ENCODE measurements at places on chromosomes 1 and 21.

DNA sequence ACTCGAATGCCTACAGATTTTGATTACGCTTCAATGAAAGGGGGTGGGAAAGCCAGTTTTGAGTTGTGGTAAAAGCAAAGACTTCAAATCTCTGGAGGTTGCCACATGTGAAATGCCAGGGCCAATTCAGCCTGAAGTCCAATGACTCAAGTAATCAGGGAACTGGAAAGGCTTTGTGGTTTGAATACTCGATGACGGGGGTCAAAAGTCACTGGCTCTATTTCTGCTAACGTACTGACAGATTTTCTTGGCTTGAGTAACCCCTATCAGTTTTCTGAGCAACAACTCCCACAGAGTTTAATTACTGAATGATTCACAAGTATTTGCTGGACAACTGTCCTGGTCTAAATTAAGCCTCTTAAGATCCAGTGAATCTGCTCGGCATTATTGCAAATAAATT lies 152.2 kb downstream of the SIPA1L2 start:
- no peak for DNase-seq

GRCh38 chr1:29311352-29312030 lies 75.2 kb downstream of the PTPRU start:
- no peak for DNase-seq

DNA sequence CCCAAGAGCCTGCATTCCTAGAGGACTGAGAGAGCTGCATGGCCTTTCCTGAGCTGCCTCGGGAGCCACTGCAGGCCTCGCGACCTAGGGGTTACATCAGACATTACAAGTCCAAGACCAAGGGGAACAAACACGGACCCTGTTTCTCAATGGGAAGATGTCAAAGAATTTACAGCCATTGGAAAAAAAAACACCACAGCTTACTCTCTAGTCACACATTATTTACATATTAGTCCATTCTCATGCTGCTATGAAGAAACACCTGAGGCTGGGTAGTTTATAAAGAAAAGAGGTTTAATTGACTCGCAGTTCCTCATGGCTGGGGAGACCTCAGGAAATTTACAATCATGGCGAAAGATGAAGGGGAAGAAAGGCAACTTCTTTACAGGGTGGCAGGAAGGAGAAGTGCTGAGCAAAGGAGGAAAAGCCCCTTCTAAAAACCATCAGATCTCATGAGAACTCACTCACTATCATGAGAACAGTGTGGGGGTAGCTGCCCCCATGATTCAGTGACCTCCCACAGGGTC lies 8.4 kb upstream of the PRMT2 start:
- DNase-seq, result no peak

GRCh38 chr1:43933386-43934100 lies at the start of gene ARTN:
TSS of gene ARTN (plus strand) at chr1:43933801. CDS start at chr1:43935657, 1,856 bp downstream.
- DNase-seq, result no peak

DNA sequence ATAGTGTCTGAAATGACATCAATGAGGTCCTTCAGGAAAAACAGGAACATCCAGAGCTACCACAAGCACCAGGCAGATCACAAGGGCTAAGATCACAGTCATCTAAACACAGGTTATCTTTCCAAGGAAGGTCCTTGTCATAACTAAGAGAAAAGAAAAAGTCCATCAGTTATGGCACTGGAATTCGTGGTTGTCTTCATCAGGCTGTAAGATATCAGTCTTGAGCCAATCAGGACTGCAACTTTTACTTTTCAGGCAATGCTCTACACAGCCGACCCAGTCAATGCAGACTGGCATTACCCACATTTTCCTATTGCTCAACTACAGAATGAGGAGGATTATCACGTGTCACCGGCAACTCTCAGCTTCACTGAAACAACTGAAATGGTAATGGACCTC lies 26.4 kb downstream of the SORT1 start:
- no peak for DNase-seq

DNA sequence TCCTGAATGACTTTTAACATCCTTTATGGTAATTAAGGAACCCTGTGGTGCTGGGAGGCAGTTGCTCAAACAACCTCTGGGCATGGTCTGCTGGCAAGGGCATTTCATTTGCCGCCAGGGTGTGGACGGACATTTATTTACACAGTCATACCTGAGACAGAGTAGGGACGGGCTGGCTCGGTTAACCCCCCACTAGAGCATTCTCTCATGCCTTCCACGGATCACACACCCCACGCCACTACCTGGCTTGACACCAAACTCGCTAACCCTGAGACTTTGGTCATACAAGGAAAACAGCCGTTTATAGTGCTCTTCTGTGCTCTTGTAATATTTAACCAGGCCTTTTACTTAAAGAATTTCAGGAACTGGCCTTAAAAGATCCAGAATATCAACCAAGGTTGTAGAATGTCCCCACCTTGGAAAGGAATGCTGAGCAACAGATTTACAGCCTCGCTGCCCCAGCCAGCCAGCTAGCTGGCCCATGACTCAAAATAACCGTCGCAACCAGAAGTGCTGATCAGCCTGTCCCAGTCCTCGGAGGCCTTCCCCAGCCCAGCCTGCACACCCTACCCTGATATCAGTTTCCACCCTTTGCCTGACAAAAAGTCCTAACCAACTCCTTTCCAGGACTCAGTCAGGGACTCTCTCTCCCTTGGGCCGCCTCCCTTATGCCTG lies 6.5 kb upstream of the PDXK start:
- DNase-seq, result no peak

GRCh38 chr21:45126204-45126626 lies 51.8 kb downstream of the ADARB1 start:
- DNase-seq, result no peak

DNA sequence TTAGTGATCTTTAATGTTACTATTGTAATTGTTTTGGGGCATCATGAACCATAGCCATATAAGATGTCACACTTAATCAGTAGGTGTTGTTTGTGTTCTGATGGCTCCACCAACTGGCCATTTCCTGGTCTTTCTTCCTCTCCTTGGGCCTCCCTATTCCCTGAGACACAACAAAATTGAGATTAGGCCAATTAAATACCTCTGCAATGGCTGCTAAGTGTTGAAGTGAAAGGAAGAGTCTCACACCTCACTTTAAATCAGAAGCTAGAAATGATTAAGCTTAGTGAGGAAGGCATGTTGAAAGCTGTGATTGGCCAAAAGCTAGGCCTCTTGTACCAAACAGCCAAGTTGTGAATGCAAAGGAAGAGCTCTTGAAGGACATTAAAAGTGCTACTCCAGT lies 30.7 kb downstream of the PPP2R5A start:
- no peak for DNase-seq

DNA sequence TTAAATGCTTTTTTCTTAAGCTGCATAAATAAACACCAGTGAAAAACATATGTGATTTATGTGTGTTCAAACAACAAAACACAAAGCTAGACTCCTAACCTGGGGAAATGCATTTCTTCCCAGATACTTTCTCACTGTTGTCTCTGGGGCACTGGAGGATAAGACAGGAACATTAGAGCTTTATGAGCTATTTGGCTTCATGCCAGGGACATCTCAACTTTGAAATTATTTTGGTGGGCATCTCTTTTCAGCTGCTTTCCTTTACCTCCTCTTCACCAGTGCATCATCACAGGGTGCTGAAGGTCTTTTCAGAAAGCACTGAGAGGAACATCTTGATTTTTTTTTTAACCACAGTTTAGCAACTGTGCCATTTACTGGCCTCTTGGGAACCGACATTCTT lies 212.9 kb downstream of the DNM3 start:
- no peak for DNase-seq

DNA sequence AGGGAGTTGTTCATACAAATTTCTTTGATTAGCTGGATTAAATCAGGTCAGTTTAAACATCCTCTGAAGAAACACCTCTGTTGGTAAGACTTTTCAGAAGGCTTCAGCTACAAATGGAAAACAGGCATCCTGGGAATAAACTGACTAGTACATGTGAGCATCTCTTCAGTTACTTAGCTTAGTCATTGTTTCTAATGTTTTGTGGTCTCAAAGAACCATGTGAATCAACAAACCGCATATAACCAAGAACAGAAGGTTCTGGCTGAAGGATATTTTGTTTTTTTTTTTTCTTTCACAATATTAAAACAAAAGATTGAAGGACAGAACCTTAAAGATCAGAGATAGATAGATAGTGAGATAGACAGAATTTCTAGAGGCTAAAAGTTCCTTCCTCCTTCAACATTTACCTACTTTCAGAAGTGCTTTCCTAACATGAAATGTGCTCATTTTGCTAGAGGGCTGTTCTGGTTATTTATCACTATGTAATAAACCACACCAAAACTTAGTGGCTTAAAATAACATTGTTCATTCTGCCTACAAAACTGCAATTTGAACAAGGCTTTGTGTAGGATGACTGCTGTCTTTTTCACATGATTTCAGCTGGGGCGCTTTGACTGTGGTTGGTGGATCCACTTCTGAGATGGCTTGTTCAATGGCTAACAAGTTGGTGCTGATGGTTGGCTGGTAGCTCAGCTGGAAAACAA lies 119.8 kb upstream of the PTGFR start:
- DNase-seq, result no peak

DNA sequence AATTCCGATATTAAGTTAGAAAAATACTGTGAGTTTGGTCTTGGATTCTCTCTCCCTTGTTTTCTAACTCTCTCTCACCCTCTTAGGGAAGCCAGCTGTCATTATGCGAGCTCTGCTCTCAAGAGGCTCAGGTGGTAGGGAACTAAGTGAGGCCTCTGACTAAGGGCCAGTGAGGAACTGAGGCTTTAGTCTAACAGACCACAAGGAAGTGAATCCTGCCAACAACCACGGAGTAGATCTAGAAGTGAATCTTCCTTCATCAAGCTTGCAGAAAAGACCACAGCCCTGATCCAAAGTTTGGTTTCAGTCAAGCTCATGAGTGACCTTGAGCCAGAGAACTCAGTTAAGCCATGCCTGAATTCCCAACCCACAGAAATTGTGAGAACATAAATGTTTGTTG lies 180.1 kb upstream of the PRMT6 start:
- DNase-seq, result no peak

GRCh38 chr1:219304227-219305226 lies 130.8 kb downstream of the LYPLAL1 start:
- no peak for DNase-seq

- DNase-seq, result no peak
These were observed 32.2 kb upstream of the RNF11 start for GRCh38 chr1:51203874-51204245.

GRCh38 chr1:210757677-210758076 lies 376.3 kb downstream of the KCNH1 start:
- no peak for DNase-seq

Data from NCI-H1417 treated with DMSO at 0.1 percent for 48 hours (cell line).